Fibroblast of skin of abdomen (primary cell): ENCODE measurements at places on chromosomes 13 and 19.
A peak's percentile ranks its signal among the peaks of the same experiment; 100 is the strongest.

GRCh38 chr13:108681986-108682575, 52.7 kb downstream of the MYO16 start:
- peak; percentile 39 for DNase-seq

DNA sequence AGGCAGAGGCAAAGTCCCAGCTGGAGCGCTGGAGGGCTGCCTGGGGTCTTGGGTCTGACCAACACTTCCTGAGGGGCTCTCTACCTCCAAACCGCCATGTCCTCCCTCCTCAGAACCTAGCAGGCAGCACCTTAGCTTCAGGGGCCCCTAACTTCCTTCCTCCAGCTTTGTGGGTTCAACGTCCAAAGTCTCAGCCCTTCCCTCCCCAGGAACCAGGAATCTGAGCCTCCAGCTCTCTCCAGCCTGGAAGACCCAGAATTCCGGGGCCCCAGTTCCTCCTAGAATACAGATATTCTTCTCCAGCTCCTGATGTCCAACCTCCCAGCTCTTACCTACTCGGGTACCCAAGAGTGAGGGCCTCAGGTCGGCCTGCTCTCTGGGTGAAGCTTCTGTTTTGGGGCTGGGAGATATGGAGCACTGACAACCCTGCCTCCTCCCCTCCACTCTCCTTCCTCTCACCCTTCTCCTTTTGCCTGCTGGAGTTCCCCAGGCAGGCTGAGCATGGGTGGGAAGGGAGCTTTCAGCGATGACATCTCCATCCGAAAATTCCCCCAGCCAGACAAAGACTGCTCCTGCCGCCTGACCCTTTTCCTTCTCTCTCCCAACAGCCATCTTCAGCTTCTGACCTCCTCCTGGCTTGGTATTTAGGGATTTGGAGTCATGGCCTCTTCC, 3.5 kb downstream of the TMEM150B start:
- DNase-seq = no peak

DNA sequence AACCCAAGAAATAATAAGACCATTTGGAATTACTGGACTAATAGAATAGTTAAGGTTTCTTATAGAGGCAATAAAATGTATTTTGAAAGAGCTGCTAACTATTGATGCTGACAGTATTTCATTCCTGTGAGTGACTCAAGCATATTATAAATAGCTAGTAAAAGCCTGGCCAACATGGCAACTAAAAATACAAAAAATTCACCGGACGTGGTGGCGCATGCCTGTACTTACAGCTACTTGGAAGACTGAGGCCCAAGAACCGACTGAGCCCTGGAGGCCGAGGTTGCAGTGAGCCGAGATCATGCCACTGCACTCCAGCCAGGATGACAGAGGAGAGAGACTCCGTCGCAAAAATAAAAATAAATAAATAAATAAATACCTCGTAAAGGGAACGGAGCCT, 5.4 kb upstream of the ICAM3 start:
- no peak for DNase-seq

DNA sequence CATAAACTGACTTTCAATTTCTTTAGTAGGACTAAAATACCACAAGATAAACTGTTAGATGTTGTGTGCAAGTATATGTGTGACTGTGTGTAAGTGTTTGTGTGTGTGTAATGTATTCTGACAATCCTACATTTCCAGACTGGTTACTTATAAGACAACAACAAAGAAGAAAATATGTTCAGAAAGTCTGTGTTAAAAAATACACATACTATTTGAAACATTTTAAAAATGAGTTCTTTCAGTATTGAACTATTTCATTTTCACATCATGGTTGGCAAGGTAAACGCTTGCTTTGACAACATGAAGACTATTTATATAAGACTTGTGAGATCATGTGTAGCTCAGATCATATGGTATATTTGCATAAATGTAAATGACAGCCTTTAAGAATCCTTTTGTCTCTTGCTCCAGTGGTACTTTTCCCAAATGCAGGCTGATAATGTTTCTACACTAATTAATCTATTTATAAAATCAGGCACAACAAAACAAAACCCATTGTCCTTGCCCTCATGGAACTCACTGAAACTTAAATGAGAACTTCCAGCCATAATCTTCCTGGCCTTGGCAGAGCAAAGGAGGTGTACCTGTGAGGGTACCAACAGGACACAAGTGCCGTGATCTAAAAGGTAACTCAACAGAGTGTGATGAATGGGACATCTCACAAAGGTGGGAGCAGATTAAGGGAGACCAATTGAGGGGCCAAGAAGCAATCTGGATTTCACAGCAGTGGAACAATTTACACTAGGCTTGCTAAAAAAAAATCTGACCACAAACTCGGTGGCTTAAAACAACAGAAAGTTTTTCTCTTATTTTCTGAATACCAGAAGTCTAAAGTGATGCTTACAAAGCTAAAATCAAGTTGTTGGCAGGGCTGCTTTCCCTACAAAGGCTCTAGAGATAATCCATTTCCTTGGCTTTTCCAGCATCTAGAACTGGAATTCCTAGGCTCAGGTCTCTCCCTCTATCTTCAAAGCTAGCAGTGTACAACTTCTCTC, 349.0 kb downstream of the TBC1D4 start:
- DNase-seq = no peak

DNA sequence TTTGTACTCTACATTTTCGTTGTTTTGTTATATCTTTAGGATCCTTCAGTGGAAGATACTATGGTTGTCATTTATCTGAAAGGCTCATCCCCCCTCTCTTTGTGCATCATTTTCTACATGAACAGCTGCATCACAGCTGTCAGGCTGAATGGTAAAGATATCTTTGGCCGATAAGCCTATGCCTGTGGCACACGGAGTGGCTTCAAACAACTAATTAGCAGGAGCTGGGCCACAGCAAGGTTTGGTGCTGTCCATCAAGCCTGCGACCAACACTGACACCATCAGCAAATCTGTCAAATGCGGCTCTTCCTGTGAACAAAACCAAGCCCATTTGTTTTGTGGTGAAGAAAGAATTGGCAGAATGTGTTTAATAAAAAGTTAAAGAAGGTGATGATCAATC, 334.4 kb downstream of the PCDH9 start:
- DNase-seq = no peak

- DNase-seq = no peak
These were observed 6.0 kb downstream of the DDX39A start for GRCh38 chr19:14412996-14413692.

- DNase-seq = no peak
These were observed 52.8 kb downstream of the RUBCNL start for GRCh38 chr13:46334035-46334822.

DNA sequence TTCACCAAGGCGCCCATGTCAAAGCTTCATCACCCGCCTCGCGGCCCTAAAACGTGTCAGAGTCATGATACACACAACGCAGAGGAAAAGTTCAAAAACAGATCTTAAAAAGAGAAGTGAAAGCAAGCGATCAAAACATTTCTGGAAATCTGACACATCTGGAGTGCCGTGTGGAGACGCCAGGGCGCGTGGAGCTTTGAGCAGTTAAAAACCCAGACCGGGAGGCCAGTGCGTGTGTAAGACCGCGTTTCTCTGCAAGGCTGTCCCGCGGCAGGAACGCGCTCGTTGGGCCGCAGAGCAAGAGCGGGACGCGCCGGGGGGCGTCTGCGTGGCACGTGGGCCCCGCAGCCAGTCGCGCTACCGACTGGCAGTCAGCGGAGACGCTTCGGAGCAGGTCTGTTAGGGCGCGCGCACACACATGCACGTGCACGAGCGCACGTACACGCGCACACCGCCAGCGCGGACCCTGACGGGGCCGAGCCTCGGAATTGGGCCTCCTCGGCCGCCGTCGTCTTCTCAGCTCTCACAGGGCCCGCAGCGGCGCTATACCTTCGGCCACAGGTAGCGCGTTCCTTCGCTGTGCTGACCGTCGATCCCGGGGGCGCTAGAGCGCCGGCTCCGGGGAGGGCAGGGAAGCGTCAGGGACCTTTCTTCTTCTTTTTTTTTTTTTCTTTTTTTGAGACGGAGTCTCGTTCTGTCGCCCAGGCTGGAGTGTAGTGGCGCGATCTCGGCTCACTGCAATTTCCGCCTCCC, 35.8 kb downstream of the RNF6 start:
- DNase-seq = peak; percentile 92

DNA sequence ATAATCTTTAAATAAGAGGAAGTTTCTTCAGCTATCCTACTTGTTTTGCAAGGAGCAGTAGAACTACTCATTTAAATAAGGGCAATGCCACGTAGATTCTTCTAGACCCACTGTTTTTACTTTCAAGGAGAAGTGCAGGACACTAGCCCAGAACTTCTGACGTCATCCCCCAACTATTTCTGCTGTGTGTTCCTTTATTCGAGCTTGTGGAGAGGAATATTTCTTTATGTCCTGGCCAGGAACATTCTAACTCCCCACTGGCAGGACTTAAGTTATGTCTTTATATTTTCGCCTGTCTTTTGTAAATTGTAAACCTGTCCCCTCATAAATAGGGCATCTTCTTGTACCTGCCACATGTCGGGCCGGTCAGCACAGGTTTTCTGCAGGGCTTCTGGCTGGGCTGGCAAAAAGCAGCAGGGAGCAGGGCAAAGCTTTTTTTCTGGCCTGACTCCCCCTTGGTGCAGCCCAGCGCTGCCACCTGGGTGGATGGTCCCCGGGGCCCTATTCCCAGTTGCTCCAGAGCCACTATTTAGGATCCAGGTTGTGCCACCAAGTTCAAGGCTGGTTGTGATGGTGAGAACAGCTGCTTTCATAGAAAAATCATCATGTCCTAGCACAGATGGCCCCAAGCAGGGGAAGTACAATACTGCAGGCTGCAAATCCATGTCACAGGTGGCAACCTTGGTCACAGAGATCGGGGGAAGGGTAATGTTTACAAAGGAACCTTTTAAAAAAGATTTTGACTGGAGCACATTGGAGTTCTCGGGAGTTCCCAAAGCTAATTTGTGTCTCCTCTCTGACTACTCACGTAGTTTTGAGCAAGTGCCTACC, 1.8 kb downstream of the MBNL2 start:
- peak; percentile 93 for DNase-seq

- no peak for DNase-seq
These were observed 35.1 kb upstream of the ZNF808 start for GRCh38 chr19:52492201-52492993.

GRCh38 chr13:75316427-75316826, 165.5 kb downstream of the TBC1D4 start:
- peak; percentile 30 for DNase-seq

GRCh38 chr13:110542169-110542796, 19.2 kb downstream of the RAB20 start:
- DNase-seq = no peak

- DNase-seq = peak; percentile 15
These were observed 1.1 kb downstream of the COMP start for GRCh38 chr19:18789883-18790565.

DNA sequence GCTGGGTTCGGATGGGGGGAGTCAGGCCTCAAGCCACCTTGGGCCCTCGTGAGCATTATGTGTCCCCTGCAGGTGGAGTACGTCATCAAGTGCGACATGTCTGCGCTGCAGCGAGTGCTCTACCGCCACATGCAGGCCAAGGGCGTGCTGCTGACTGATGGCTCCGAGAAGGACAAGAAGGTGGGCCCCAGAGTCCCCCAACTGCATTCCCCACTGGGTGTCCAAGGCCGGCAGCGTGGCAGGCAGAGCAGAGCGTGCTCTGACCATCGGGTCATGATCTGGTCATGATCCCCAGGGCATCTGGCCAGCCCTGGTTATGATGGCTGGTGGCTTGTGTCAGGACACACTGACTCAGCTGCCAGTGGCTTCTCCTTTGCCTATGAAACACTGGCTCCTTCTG, 63.4 kb downstream of the SMARCA4 start:
- no peak for DNase-seq

- peak; percentile 49 for DNase-seq
These were observed 607 bp upstream of the SYNE4 start for GRCh38 chr19:36009220-36009619.

GRCh38 chr13:99636728-99637353, 135.6 kb downstream of the TM9SF2 start:
- no peak for DNase-seq

- DNase-seq = no peak
These were observed 7.5 kb upstream of the SBNO2 start for GRCh38 chr19:1181606-1182005.

DNA sequence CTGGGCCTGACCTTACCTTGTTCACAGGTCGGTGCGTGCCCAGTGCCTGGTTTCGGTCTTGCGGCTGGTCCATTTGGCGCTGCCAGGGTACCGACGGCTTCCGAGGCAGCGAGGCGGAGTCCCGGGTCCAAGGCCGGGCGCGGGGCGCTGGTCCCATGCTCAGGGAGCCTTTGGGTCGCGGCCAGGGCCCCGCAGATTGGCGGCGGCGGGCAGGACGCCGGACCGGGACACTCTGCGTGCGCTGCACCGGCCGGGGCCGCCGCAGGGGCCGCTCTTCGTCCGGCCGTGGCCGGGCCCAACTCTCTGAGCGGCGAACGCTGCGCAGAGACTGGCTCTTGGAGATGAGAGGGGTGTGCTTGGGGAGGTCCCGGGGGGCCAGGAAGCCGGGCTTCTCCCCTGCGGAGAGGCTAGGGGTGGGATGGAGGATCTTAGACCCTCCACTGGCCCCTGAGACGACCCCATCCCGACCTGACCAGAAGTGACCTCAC, 3.4 kb upstream of the WIZ start:
- DNase-seq = no peak

GRCh38 chr19:4693471-4694121, 23.5 kb upstream of the MYDGF start:
- DNase-seq = no peak

DNA sequence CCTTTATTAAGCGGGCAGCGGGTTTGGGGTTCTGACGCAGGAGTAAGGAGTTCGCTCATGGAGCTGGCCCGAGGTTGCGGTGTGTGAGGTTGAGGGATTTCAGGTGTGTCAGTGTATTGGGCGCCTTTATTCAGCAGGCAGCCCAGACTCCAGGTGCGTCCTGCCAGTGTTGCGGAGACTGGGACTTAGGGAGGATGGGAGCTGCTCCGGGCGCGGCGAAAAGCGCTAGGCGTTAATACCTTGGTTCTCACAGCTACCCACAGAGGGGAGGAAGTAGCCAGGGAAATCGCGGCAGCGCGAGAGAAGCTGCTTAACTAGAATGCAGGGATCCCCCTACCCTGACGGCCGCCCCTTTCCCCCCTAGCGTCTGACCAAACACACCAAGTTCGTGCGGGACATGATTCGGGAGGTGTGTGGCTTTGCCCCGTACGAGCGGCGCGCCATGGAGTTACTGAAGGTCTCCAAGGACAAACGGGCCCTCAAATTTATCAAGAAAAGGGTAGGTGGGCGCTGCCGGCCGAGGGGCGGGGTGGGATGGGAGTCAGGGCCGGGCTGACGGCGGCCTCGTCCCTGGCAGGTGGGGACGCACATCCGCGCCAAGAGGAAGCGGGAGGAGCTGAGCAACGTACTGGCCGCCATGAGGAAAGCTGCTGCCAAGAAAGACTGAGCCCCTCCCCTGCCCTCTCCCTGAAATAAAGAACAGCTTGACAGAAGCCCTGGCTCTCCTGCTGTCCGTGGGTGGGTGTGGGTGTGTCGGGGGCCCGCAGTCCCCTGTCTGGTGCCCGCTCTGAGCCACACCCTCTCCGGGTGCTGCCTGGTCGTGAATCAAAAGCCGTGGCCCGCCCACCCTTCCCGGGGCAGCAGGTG, 1.1 kb downstream of the RPL36 start:
- peak; percentile 46 for DNase-seq

- DNase-seq = peak; percentile 64
These were observed 79.5 kb downstream of the KLF5 start for GRCh38 chr13:73138276-73138637.

GRCh38 chr19:16208847-16209665, 11.3 kb downstream of the AP1M1 start:
- DNase-seq = no peak

- no peak for DNase-seq
These were observed 12.3 kb downstream of the TMED1 start for GRCh38 chr19:10823690-10824089.
